ENCODE measurements at places on chromosomes 13 and 19.

GRCh38 chr19:45448887-45449299, 18.9 kb upstream of the FOSB start:
- peak; percentile 11 for DNase-seq

DNA sequence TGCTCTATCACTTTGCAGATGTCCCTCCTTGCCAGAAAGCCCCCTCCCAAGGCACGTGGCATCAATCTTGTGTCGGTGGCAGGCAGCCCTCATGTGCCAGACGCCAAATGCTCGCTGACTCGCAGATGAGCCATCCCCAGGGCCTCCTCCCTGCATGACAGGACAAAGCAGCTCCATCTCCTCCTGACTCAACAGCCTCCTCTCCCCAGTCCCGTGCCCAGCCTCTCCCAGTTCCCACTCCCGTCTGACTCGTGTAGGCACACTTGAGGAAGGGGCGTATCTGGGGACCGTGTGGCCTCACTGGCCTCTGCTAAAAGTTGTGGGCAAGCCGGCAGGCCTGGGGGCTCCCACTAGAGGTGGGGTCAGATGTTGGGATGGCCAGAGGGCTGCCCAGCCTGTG, 133.6 kb downstream of the STK24 start:
- no peak for DNase-seq

GRCh38 chr13:74761801-74762757, 627.9 kb upstream of the KLF12 start:
- no peak for DNase-seq

DNA sequence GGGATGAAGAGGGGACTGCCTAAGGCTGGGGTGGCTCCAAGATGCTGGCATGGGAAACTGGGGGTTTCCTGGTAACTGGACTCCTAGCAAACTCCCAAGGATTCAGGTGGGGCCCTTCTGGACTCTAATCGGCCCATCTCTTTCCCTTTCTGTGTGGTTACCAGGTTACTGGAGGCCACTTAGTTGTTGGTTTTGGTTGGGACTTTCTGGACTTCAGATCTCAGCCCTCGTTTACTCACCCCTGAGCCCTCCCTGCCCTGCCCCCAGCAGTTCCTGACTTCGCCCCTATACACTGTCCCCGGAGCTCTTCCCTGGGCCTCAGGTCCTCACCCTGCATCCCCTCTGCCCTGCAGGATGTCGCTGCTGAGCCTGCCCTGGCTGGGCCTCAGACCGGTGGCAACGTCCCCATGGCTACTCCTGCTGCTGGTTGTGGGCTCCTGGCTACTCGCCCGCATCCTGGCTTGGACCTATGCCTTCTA, 328 bp downstream of the CYP4F12 start:
- DNase-seq = no peak

DNA sequence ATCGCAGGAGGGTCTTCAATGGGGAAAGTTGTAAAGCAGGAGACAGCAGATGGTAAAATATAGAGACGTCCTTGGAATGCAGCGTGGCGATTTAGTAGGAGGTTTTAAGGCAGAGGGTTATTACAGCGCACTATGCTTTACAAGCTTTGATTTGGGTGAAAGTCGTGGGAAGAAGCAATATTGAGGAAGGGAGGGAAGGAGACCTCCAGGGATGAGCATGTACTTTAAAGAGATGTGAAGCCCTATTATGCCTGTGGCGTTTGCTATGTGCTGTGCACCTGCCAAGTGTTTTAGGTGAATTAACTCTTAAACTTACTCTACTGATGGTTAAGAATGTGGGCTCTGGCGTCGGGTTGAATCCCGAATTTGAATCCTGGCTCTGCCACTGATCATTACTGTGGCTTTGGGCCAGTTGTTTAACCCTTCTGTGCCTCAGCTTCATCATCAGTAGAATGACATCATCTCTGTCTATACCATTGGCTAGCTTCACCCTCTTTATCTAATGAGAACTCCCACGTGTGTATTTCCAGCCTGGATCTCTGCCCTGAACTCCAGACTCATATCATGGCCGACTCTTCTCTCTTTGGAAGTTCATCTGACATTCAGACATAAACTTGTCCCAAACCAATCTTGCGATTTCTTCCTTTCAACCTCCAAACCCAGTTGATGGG, 583 bp downstream of the CCDC61 start:
- no peak for DNase-seq

GRCh38 chr13:66071029-66071428, 1159.1 kb downstream of the PCDH9 start:
- DNase-seq = no peak

Data from effector memory CD4-positive, alpha-beta T cell (primary cell).